ENCODE measurements at places on chromosomes 12 and 14.

- no peak for DNase-seq
These were observed 233.0 kb upstream of the PLXNC1 start for GRCh38 chr12:93915411-93915810.

DNA sequence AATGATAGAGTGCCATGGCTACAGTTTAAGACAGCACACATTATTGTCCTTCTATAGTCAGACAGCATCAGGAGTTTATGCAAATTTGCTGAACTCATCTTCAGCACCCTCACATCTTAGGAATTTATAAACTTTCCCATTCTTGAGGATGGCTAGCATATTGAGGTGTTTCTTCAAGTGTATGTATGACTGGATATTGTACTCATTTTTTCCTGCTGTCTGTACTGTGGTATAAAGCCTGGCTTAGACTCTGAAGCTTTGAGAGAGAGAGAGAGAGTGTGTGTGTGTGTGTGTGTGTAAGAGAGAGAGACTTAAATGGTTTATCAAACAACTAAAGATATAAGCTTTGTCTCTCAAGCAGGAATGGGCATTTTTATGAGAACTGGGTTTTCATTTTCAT, 161.6 kb downstream of the PIK3C2G start:
- DNase-seq = no peak

- no peak for DNase-seq
These were observed 283.9 kb downstream of the TMTC2 start for GRCh38 chr12:82970614-82971013.

DNA sequence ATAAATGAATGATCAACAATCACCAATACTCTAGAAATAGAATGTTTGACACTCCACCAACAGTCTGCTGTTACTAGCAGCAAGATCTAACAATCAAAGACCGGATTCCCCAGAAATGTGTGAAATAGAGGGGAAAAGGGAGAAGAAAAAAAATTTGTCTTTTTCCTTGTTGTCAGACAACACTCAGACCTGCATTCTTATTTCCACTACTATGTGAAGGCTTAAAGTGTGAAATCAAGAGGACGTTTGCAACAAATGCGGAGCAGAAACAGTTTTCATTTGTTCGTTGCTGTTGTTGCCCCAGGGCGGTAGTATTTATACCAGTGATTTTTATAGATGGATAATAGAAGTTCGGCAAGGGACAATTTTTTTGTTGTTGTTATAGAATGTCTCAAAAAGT, 9.2 kb downstream of the NKX2-1 start:
- DNase-seq = no peak

DNA sequence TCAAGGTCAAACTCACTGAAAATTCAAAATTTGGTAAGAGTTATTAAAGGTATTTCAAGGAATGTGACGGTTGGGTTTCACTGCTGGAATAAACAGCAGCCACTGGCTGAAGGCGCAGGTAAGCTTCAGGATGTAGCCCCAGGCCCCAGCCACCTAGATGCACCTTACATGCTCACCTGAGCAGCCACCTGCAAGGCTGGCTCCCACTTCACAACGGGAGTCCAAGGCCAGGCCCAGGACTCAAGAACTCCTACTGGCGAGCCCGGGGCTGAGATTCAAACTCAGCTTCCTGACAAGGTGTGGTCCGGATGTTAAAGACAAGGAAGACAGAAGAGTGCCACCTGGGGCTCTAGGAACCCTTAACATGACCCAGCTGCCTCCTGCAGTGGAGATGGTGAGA, 78.4 kb downstream of the ITPK1 start:
- DNase-seq = no peak

GRCh38 chr14:79829405-79830166, 381.7 kb downstream of the DIO2 start:
- no peak for DNase-seq

GRCh38 chr12:55220725-55221124, at the start of gene OR10A7:
Gene OR10A7 (plus strand): TSS chr12:55221025. CDS start chr12:55221025, 0 bp downstream.
- no peak for DNase-seq

DNA sequence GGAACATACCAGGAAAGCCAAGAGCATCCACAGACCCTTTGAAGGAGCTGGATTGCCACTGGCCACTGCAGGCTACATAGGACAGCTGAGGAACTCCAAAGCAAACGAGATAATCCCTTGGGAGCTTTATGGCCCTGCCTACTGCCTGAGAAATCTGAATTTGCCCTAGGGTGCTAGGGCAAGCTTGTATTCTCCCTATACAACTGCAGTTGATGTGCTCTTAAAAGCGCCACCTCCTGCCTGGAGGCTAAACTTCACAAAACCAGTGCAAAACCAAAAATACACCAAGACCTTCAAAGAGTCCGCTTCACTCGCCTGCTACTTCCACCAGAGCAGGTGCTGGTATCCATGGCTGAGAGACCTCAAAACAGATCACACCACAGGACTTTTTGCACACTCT, 99.6 kb upstream of the KRR1 start:
- no peak for DNase-seq

DNA sequence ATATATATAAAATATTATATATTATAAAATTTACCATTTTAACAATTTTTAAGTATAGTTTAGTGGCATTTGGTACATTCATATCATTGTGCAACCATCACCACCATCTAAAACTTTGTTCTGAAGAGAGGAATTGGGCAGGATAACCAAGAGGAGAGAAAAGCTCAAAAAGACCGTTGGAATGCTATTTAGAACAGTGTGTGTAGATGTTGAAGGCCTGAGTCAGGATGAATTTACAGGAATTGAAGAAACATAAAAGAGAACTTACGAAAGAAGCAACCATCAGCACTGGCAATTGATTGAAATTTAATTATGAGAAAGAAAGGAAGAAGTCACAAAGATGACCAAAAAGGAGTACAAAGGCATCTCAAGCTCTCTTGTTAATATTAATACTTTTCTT, 196.9 kb upstream of the PWP1 start:
- no peak for DNase-seq

DNA sequence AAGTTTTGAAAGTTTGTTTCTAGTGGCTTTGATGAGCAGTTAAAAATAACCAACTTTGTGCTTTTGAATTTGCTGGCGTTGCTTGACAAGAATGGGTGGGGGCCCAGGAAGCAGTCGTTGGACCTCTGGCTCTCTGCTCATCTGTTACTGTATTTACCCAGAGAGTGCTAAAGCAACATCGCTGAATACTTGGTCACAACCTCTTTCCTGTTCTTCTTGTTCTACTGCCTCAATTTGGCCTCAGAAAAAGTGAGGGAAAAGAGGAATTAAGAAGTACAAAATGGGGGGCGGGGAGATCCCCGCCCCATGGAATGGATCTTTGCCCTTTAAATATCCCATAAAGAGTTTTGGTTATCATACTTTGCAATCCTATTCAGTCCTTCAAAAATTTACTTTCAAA, 221.5 kb upstream of the G2E3 start:
- DNase-seq = no peak

DNA sequence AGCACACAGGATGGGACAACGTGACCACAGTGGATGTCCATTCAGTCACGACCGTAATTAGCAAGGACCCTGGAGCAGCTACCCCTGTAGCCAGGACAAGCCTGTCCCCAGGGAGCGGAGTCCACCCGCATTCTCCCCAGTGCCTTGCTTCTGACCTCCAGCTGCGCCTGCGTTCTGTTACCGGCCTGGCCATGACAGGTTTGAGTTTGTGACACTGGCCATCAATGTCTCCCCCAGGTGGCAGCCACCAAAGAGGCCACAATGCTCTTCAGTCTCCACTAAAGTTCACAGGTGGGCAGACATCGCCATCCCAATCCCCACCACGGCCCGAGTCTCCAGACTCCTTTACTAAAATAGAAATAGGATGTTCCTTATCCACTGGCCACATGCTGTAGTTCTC, 96.7 kb downstream of the TMEM132D start:
- DNase-seq = no peak

- DNase-seq = no peak
These were observed 17.9 kb downstream of the SIVA1 start for GRCh38 chr14:104770851-104771272.

DNA sequence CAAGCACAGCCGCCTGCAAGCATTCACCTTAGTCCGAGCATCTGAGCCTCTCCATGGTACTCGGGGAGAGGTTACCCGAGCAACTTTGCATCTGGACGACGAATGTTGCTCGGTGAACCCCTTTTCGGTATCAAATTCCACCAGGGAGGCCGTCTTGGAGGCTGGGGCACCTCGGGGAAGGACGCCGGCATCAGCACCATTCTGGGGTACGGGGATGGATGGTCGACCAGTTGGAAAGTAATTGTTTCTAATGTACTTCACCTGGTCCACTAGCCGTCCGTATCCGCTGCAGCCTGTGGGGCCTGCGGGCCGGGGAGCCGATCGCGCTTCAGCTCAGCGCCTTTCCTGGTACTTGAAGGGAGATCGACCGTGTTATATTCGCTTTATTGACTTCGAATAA, 161.7 kb upstream of the RTL1 start:
- no peak for DNase-seq

- DNase-seq = no peak
These were observed 28.9 kb downstream of the ABCC9 start for GRCh38 chr12:21912318-21912717.

DNA sequence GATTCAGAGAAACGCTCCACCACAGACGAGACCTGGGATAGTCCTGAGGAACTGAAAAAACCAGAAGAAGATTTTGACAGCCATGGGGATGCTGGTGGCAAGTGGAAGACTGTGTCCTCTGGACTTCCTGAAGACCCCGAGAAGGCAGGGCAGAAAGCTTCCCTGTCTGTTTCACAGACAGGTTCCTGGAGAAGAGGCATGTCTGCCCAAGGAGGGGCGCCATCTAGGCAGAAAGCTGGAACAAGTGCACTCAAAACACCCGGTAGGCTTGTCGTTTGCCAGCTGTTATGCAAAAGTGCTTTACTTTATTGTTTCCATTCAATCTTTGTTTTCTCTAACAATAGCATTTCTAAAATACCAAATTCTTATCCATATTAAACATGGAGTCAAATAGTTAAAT, 287.3 kb downstream of the NAV3 start:
- DNase-seq = no peak

- no peak for DNase-seq
These were observed 360.8 kb downstream of the CCDC91 start for GRCh38 chr12:28550757-28551704.

DNA sequence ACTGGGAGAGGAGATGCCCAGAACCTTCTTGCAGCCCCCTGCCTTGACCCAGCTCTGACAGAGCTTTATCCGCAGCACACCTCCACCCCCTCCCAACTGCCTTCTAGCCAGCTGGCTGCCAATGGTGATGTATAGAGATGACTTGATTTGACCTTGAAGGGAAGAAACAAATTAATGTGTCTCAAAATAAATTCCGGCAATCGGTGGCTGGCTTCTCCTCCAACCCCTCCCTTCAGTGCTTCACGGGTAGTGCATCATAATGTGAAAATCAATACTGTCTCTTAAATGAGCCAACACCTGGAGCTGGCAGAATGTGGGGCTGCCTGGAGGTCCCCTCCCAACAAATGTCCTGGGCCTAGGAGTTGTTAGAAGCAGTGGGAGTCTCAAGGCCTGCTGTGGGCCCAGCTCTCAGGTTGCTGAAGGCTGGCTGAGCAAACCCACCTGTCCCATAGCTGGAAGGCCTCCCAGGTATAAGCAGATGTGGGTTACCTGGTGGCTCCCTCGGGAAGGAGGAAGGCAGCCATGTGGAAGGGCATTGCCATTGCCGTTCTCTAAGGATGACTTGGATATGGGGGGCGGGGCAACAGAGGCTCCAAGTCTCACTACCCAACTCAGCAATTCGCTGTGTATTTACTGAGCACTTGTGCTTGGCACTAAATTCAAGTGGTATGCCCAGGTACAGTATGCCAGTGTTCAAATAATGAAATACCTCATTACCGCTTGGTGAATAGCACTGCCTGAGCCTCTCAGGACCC, 23.2 kb downstream of the HSPB8 start:
- no peak for DNase-seq

DNA sequence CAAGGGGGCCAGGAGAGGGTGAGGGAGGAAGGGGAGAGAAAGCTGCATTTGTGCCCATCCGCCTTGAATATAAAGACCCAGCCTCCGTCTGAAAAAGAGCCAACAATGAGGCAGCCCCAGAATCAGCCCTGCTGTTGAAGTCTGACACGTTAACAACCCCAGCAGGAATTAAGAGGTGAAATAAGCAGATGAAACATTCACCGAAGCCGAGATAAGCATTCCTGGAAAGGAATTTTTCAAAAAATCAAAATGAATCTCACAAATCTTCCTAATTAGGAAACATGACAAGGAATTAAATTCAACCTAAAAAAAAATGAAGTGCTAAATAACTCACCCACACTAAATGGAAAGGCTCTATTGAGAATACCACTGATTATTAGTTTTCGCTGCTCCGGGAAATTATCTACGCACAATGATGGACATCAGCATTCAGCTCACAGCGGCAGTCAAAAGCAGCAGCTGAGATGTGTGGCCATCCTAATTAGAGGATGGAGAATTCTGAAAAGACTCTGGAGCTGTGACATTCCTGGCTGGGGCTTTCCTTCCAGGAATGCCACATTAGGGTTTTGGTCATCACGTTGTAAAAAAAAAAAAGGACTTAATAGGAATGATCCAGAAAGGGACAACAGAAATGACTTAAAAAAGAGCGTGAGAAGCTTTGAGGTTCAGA, 8.2 kb upstream of the PARP11 start:
- no peak for DNase-seq

GRCh38 chr12:126545411-126545810, 1480.2 kb downstream of the AACS start:
- no peak for DNase-seq

- DNase-seq = no peak
These were observed 98.8 kb downstream of the AKAP6 start for GRCh38 chr14:32427726-32428528.
